Fibroblast of skin of left quadriceps (primary cell): ENCODE measurements at places on chromosomes 3 and 15.

DNA sequence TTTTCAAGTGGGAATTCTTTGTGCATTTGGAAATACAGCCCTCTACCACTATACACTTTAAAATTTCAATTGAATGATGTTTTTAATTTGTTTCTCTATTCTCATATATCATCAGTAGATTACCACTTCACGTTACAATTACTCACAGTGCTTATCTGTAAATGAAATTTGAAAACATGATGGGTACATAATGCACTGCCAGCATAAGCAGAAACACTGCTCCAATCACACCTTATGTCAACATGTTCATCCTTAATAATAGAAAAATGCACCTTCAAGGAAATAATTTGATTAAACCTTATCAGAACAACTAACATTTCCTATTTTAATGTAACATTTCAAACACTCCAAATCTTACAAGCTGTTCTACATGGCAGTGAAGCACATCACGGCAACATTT is 718.4 kb downstream of the GBE1 start:
- no peak for DNase-seq

- DNase-seq = no peak
These were observed 121.6 kb downstream of the NFKBIZ start for GRCh38 chr3:101970905-101971304.

GRCh38 chr3:78894787-78895186 is 873.0 kb downstream of the ROBO1 start:
- no peak for DNase-seq

- DNase-seq = peak; percentile 53
These were observed 414.4 kb upstream of the ALCAM start for GRCh38 chr3:104952146-104952972.

- no peak for DNase-seq
These were observed 5.6 kb upstream of the DLL4 start for GRCh38 chr15:40923551-40923950.

DNA sequence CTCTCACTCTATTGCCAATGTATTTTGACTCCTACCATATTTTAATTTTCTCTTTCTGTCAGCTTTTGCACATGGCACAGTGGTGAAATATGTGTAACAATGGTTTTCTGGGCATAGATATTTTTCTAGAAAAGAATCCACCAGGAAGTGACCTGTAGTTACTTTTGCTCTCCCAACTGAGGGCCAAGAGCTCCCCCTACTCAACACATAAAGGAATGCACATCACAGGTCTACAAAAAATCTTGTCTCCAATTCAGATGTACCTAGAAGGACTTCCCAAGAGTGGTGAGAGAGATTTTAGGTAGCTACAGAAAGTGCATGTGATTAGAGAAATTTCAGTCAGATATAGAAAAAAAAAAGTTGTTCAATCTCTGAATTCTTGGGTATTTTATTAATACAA is 15.6 kb downstream of the CPA3 start:
- DNase-seq = no peak

DNA sequence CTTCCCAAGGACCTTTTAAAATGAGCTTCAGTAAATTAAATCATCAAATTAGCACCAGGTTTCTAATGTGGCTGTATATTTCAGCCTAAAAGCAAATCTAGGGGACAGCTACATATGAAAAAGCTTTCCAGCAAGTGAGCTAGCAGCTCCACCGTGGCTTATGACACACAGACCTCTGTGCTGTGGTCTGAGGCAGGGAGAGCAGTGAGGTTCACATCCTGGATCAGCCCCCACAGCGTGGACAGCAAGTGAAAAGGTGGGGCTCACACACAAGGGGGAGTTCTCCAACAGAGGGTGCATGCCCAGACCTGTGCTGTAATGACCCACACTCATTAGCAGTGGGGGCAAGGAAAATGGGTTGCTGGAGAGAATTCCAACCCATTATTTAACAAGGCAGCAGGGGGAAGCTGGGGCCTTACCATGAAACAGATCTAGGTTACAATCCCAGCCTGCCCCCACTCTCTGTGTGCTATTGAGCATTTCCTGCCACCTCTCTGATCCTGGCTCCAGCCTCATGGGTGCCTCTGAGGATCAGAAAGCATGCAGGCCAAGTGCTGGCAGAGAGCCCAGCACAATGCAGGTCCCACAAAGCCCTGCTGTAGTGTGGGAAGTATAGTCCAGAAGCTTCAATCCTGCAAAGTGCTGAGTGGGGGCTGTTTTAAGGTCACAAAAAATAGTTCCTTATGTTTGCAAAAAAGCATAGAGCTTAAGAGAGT is 48.2 kb downstream of the RASGRF1 start:
- no peak for DNase-seq

DNA sequence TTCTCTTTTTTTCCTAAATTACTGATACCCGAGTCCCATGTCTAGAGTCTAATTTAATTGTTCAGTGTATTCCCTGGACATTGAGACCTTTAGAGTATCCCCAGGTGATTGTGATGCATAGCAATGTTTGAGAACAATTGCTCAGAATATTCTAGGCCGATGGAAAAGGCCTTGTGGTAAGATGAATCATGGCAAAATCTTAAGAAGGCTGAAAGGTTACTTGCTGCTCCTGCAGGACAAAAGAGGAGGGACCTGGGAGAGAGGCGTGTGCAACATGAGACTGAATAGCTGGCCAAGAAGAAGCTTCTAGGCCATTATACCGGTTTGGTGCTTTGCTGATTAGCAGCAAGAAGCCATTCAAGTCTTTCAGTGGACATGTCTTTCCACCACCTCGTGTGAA is 256.6 kb downstream of the ROBO2 start:
- no peak for DNase-seq

- no peak for DNase-seq
These were observed 462.2 kb upstream of the RARB start for GRCh38 chr3:24965706-24966385.

- no peak for DNase-seq
These were observed 105.6 kb upstream of the TGFBR2 start for GRCh38 chr3:30500666-30501399.

DNA sequence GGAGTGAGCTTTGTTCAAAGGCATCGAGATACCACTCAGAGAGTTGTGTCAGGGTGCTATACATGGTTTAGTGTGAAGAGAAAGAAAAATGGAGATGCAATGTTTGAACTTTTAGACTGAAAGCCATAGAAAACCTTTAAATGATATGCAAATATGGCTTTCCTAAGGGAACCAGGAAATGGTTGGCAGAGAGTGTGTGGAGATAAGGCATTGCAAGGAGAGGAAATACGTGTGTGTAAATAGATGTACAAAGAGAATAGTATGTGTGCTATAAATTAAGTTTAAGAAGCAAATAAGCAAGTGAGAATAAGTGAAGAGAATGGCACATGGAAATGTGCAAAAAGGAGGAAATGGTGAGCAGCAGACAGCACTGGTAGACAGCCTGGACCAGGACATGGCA is 198.1 kb downstream of the SLC9A9 start:
- no peak for DNase-seq

- DNase-seq = no peak
These were observed 219.0 kb downstream of the LSAMP start for GRCh38 chr3:116226266-116226665.

GRCh38 chr3:141796889-141797781 is 33.9 kb downstream of the GRK7 start:
- peak; percentile 12 for DNase-seq

DNA sequence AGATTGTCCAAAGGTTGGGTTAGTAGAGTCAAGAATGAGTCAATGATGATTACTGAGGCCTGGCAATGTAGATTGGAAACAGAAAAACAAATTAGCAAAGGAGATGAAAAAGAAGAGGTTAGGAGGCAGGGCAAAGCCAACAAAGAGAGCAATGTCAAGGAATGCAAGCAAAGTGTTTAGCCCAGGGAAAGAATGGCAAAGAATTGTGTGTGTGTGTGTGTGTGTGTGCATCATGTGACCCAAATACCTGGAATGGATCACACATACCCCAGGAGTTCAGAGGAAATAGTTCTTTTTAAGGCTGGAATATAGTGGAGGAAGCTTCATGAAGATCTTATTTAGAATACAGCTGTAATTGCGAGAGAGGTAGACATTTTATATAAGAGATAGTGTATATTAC is 831.7 kb upstream of the ARPP21 start:
- DNase-seq = no peak

DNA sequence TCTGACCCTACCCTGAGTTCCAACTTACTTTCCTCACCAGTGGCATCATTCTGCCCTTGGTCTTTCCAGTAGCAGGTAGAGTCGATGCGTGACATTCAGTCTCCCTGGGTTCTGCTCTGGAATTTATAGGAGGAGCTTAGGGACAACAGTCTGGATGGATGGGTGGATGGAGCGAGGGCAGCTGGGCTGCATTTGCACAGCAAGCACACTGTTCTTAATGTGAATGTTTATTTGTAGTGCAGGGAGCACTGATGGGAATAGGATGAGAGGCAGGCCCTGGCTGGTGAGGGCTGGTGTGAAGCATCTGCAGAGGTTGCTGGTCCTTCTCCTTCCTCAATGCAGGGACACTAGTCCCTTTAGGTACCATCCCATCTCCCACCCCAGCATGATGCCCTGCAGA is 176.2 kb downstream of the EPHB1 start:
- DNase-seq = no peak

DNA sequence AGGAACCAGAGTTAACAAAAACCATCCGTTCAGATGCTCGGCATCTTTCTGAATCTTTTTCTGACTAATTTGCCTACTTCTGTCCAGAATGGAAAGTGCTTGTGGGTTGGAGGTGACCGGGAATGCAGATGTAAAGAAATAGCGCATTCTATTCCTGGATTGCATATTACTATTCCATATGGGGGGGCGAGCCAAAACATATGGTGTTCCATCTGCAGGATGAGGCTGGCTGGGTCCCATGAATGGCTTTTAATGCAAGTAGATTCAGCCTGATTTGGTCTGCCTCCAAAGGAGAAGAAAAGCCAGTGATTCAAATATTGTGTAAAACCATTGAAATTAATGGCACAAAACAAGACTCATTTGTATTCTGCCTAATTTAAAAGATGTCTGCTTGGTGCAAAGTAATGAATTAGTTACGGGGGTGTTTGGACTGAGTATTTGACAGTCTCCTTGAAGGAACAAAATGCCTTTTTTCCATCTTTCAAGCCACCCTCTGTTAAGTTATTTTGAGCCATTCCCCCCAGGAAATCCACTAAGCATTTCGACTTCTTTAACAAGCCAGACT is 99.0 kb downstream of the ST8SIA2 start:
- DNase-seq = peak; percentile 50

GRCh38 chr15:40770147-40770721 is 454 bp downstream of the C15orf62 start:
- DNase-seq = no peak

DNA sequence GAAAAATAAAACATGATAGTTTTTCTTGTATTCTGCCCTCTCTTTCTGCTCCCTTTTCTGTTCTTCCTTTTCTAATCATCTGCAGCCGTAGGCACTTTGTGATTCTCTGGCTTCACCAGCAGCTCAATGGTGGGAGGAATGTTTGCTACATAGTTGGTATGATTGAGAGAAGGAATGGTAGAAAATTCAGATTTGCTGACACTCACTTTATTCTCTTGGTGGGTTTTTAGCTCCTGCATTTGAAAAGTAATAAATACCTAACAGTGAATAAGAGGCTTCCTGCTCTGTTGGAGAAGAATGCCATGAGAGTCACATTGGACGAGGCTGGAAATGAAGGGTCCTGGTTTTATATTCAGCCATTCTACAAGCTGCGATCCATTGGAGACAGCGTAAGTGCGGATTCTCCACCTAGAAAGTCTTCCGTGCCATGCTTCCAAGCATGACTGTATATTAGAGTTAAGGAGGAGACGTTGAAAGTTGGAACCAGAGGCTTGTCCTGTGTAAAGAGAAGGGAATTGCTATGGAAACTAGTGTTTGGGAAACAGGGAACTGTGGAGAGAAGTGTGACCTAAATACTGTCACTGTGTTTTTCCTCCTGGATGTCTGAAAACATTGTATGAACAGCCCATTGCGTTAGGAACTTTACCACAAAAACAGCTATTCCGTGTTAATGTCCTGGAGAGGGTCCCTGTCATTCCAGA is 148.9 kb downstream of the ITPR1 start:
- no peak for DNase-seq

DNA sequence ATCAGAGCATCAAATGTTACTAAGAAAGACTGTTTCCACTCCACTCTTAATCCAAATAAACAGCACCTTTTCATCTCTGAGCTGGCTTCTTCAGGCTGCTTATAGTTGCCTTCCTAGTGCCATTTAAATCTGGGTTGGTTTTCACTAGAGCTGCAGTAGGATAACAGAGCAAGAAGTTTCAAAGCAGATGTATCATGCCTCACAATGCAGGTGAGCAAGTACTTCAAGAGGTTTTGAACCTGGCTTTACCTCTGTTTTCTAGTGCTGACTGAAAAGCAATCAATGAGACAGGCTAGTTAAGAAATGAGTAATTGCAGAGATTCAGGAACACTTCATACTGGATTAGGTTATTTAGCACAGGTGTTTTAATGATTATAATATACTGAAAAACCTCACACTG is 147.7 kb upstream of the SATB1 start:
- no peak for DNase-seq

DNA sequence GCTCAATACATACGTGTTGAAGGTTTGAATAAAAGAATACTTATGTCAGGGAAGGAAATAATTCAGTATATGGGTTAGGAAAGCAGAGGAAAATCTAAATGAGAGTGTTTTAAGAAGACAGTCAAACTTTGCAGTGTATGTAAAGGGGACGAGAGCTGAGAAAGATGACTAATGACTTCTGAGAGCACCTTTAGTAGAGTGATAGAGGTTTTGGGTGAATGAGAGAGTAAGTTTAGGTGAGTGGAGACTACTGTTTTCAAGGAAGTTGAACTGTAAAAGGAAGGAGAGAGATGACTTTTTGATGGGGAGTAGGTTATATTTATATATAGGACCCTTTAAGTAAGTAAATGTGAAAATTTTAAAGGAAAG is 9.4 kb downstream of the TBC1D23 start:
- no peak for DNase-seq

DNA sequence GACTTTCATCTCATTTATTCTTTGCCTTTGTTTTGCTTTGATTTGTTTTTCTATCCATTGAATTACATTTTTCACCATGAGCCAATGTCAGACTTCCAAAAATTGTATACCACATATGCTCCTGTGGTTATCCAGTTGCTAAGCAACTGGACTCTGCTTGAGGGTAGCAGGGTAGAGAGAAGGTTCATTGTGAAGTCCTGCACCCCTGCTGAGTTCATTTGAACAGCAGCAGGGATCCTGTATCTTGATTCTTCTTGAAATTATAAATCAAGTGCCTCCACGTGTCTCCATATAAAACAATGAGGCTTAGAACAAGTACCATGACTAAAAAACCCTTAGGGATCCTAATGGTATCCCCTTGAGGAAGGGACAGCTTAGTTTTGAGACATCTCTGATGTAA is 449.3 kb downstream of the ROBO2 start:
- DNase-seq = no peak

DNA sequence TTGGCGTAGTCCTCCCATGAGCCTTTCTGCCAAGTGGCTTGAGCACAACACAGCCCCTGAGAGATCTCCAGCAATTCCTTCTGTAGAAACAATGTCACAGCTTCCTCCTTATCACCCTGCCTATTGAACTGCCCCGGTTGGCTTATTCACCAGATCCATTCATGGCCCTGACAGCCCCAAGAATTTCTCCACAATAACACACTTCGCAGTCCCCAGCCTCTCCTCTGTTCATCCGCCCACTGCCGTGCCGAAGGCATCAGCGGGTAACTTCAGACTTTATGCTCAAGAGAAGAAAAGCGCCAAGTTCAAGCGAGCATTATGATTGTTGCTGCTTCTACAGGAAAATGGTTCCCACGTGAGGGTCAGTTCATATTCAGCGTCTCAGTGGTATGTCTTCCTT is 403.9 kb downstream of the VPS13C start:
- no peak for DNase-seq
